ENCODE measurements at places on chromosomes 6 and 20. TPM values are rescaled to one million over a fixed set of nuclear protein-coding genes. Genes with fewer than 3 reads are reported as not detected.
A peak's percentile ranks its signal among the peaks of the same experiment; 100 is the strongest.

DNA sequence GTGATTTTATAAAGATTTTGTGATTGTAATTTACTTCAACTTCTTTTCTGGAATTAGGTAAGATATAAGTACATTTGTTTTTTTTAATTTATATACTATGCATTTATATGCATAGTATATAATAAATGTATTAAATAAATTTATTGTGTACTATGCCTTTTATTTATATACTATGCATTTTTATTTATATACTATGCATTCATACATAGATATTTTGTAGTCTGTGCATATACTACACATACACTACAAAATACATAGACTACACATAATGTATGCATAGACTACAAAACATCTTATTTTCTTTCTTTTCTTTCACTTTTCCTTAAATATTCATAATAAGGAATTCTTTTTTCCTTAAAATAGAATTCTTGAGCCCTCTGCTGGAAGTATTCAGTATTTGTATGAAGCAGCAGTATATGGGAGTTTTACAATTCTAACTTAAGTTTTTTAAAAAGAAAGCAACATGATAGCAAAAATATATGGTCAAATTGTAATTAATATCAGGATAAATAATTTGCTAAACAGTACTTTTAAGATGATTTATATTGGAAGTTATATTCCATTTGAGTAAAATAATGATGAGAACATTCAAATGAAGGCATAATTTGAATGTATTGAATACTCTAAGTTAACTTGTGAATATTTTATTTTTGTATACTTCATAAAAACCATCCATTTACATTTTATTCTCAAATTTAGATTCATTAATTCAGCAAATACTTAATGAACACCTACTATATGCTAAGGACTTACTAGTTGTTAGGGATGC is 129.3 kb downstream of the KLHL32 start:
- no peak for DNase-seq

GRCh38 chr6:166640342-166641043 is 13.4 kb upstream of the RPS6KA2 start:
- no peak for DNase-seq

GRCh38 chr20:1388741-1389483 is 3.9 kb downstream of the FKBP1A start:
- DNase-seq = no peak

DNA sequence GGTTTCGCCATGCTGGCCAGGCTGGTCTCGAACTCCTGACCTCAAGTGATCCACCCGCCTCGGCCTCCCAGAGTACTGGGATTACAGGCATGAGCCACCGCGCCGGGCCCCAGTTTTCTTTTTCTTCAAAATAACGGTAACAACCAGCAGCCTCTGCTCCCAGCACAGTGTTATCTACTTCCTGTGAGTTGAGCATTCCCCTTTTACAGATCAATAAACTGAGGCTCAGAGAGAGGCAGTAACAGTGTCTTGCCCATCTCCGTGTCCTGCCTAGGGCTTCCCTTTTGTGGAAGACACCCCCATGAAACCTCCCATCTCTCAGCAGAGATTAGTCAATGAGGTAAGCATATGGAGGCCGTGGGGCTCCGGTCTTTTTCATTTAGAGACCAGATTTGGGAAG is 29.6 kb downstream of the BPIFB1 start:
- no peak for DNase-seq

GRCh38 chr6:144159223-144159622 is 8.9 kb downstream of the STX11 start:
- DNase-seq = no peak

DNA sequence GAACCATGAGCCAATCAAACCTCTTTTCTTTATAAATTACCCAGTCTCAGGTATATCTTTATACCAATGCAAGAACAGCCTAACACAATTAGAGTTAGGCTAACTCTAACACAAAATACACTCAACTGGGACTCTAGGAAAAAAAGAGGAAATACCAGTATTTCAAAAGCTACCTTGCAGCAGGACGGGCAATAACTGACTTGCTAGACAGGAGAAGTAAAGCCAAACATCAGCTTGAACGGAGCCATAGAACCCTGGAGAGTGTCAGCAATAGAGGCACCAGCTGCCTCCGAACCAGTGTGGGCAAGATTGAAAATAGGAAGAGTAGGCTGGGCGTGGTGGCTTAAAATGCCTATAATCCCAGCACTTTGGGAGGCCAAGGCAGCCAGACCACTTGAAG is 162.0 kb upstream of the SOX4 start:
- no peak for DNase-seq

DNA sequence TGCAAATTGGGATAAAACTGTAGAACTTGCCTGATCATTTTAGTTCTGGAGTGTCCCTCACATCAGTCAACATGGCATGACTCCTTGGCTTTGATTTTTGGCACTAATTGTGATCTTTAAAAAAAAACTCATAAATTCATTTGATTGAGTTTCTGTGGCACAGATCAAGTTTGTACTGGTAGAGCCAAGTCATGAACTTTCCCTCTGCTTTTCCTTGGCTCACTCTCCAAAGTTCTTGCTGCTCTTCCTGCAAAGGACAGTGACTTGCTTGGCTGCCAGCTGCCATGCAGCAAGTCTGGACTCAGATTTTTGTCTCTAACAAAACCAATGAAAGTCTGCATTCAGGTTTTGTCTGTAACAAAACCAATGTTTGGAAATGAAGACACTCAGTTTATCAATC is 115.5 kb downstream of the RFX6 start:
- no peak for DNase-seq

DNA sequence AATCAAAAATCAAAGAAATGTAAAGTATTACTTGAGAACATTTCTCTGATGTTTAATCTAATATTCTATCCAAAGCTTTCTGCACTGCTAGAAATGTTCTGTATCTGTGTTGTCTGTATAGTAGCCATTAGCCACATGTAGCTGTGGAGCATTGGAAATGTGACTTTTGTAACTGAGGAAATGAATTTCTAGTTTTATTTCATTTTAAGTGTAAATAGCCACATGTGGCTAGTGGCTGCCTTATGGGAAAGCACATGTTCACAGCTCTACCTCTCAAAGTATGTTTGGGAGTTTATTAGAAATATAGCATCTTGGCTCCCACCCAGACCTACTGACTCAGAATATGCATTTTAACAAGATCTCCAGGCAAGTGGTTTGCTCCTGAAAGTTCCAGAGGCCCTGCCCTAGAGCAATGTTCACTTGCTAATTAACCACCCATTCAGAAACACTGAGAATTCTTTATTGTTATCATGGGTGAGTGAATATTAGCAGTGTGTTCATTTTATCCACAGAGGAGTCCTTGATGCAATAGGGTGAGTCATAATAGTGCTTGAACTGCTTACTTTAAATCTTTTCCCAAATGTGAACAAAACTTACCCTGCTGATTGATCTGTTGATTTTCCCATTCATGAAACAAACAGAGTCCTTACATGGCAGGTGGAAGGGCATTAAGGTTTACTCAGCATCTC is 282.7 kb downstream of the PLCB1 start:
- no peak for DNase-seq

DNA sequence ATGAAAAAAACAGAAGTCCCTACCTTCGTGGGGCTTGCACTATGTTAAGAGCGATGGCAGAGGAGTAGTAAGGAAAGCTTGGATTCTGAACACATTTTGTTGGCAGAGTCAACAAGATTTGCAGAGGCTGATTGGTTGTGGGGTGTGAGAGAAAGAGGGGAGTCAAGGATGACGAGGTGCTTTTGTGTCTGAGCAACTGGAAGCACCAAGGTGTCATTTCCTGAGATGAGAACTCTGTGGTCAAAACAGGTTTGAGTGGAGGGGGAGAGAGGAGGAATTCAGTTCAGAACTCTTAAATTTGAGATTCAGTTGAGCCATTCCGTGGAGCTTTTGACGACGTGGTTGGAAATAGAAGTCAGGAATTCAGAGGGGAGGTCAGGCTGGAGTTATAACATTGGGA is 3.5 kb downstream of the OCSTAMP start:
- DNase-seq = no peak

DNA sequence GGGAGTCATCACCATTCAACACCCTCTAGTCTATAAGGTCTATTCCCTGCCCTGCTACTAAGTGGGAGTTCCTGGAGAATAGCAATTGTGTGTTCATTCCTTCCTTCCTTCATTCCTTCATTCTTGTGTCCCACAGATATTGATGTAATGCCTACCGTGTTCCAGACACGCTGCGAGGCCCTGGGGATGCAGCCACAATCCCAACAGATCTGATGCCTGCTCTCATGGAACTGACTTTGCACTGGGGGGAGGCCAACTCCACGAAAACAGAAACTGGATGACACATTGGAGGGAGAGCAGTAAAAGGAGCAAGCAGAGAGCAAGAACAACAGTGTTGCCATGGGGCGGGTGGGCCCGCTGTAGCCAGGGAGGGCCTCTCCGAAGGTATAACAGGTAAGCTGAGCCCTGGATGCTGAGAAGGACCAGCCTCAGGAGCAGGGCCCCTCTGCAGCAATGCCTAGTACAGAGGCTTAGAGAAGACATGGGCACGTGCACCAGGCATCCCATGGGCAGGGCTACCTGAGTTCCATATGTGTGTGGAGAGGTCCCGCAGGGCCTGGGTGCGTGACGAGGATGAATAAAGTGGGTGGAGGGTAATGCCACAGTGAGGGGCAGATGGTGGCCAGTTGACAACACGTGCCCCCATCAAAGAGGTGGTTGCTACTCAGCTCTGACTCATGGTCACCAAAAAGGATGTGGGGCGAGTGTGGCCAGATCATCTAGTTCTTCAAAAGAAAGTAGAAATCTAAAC is 173.9 kb downstream of the NFATC2 start:
- no peak for DNase-seq

DNA sequence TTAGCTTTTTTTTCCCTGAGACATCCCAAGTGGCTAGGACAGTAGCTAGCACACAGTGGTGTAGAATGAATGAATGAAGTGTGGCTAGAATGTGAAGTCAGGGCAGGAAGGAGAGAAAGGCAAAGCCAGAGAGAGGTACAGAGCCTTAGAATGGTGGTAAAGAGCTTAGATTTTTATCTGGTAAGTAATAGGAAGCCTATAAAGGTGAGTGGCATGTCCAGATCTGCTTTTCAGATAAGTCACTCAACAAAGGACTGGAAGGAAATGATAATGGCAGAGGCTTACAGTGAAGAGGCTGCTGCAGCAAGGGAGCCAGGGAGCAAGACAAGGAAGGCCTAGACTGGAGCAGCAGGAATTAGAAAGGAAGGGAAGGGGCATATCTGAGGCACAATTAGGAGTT is 96.0 kb upstream of the PRDM1 start:
- no peak for DNase-seq

DNA sequence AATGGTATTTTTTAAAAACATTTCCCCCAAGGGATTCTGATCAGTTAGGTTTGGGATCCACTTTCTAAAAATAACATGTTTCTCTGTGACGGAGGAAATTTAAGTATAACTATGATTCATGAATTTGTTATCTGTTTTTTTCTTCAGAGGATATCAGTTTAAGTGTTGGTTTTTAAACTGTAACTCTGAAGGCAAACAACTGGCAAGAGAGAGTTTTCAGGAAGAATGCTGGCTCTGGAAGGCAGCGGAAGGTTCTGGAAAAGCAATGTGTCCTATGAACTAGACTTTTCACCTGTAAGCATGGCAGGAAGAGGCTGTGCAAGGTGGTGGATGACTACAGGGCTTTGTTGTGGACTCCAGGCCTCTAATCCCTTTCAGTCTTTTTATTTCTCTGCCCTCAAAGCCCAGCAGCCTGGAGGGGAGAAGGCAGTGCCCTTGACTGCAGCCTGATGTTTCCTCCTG is 153.1 kb downstream of the GMPR start:
- no peak for DNase-seq

DNA sequence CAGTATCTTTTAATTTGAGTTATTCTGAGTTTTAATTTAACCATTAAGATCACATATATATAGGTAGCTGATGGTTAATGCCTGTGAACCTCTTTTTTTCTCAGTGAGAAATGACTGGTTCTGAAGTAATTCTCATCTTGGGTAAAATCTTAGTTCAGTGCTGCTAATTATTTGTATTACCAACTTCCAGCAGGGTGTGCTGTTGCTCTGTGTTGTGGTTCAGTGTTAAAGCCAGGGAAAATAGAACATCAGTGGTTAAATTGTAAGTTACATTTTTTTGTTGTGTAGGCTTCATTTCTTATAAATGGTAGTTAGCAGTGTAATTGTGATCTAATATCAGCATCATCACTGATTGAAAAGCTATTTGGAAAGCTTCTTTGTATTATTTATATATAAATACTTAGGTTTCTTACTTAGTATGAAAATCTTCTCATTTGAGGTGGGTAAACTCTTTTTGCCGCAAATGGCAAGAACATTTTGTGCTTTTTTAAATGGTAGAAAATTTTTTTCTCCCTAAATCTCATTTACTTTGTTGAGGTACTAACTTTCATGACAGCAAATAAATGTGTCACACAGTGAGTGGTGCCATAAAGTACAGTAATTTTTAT is 43.7 kb downstream of the CDC5L start:
- no peak for DNase-seq

GRCh38 chr6:160430751-160431150 is 82.6 kb downstream of the SLC22A3 start:
- no peak for DNase-seq

- DNase-seq = peak; percentile 34
Observed at GRCh38 chr6:35311390-35312075, 13.9 kb downstream of the DEF6 start.

- no peak for DNase-seq
Observed at GRCh38 chr6:140320081-140321080, 945.9 kb upstream of the CITED2 start.

DNA sequence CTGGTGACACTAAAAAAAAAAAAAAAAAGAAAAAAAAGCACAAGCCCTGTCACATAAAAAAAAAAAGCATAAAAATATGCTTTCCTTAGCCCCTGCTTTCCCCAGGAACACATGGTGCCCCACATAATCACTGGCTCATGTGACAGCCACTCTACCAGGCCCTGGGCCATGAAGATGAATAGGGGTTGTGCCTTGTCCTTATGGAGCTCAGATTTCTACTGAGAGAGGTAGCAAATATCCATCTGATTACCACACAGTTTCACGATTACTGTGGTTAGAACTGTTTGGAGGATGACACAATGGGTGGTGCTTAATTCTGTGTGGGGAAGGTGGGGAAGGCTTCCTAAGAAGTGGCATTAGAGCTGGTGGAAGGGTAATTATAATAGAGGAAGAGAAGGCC is 9.3 kb downstream of the RAET1E start:
- no peak for DNase-seq

- DNase-seq = no peak
Observed at GRCh38 chr6:12849809-12850198, 133.2 kb downstream of the PHACTR1 start.

DNA sequence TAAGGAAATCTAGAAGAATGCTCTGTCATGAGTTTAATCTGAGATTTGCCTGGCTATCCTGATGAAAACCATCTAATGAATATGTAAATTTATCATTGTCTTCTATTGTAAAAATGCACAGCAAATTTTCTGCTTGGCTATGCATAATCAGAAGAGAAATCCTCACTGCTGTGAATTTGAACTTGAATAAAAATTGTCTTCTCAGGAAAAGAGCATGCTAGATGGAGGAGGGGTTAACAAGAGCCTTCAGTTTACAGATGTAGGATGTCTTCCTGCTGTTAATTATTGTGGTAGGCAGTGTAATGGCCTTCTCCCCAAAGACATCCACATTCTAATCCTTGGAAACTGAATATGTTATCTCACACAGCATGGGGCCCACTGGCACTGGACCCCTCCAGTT is 45.8 kb downstream of the ANKEF1 start:
- no peak for DNase-seq

The CST5 gene
- not detected for total RNA-seq

The NKX2-2 gene
- not detected for total RNA-seq

The OPRL1 gene
- total RNA-seq = 0.32 TPM

The PLAGL2 gene
- total RNA-seq = 51.3 TPM
